Fibroblast of skin of right biceps (primary cell): ENCODE measurements at places on chromosomes 5 and 9.
A peak's percentile ranks its signal among the peaks of the same experiment; 100 is the strongest.

DNA sequence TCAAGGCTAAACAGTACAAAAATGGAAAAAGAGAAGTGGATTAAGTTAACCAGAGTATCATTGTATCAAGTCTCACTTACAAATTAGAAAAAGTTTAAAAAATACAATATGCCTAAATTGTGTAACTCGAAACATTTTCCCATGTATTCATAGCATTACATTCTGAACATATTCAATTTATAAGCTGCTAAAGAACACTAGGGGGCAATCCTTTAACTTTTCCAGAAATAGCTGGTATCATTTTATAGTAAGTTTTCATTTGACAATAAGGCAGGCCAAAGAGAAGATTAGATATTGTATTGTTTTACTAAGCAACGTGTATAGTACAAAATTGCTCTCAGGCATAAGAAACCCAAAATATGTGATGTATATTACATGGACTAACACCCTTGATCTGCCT, 234.6 kb downstream of the ADGRV1 start:
- no peak for DNase-seq

GRCh38 chr5:144390133-144390532, 219.5 kb downstream of the KCTD16 start:
- no peak for DNase-seq

DNA sequence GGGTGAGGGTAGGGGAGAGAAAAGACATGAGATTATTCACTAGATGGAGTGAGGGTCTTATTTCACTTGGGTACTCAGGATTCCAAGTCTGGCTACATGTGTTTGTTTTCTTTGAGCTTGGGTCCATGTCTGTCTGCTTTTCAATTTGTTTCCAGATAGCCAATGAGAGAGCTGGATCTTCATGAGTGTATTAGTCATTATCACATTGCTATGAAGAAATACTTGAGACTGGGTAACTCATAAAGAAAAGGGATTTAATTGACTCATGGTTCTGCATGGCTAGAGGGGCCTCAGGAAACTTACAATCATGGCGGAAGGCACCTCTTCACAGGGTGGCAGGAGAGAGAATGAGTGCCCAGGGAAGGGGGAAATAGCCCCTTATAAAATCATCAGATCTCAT, 196.8 kb upstream of the TRIM32 start:
- peak; percentile 38 for DNase-seq

GRCh38 chr5:146753641-146754040, 124.9 kb downstream of the PPP2R2B start:
- no peak for DNase-seq

- DNase-seq, result peak; percentile 84
Observed at GRCh38 chr5:41763081-41763480, 107.1 kb downstream of the OXCT1 start.

DNA sequence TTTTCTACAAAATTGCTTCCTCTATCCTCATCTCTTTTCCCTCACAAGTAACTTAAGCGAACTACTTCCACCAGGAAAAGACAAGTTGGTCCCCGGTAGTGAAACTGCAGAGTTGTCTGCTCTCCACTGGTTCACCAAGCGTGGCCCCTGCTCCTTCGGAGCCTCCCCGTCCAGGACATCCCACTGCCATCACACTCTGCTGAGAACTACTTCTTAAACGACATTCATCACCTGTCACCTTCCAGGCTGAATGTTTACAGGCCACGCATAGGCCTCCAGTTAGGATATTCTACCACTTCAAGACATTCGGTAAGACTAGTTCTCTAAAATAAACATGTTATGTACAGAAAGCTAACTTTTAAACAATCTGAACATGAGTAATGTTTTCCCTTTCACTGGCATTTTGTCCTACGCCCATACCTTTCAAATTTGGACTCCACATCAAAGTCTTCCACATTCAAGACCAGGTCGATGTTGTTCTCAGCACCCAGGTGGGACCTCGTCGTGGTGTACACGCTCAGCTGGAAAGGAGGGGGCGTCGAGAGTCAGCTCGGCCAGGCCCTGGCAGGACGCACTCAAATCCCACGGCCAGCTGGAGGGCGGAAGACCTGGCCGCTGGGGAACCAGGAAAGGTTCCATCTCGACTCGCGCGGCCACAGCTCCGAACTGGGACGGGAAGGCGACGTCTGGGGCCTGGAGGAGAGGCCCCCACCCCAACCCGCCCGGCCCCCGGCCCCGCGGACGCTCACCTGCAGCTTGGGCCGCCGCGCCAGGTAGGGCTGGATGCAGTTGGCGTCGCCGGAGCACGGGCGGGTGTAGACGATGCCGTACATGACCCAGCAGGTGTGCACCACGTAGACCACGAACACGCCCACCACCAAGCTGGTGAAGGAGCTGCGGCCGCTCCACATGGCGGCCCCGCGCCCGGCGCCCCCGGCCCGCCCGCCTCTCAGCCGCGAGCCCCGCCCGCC, 683 bp downstream of the CLPTM1L start:
- DNase-seq, result no peak

GRCh38 chr9:29968831-29969230, 2395.6 kb upstream of the C9orf72 start:
- DNase-seq, result no peak

- peak; percentile 52 for DNase-seq
Observed at GRCh38 chr5:91170266-91170665, 212.9 kb downstream of the ARRDC3 start.

DNA sequence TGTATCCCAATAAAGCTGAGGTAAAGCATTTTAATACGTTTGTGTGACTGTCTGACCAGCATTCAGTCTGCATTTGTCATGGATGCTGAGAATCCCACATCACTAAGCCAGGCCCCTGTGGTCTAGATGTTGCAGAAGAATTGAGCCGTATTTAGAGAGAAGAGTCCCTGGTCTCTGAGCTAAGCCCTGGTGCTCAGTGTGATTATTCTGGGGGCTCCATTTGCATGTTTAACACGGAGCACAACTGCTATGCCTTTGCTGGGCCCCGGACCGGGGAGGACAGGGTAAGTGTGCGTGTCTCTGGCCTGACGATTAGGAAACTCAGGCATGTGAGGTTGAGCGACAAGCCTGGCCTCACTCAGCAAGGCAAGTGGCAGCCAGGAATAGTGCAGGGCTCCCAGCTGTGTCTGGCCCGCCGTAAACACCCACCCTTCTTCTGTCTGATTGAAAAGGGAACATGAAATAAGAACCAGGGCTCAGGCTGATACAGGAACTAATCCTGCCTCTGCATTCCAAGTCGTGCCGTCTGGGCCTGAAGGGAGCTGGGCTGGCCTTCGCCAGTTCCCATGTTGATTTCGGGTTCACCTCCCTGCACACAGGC, 22.3 kb downstream of the FAM78A start:
- peak; percentile 71 for DNase-seq

GRCh38 chr5:172868436-172868923, 34.4 kb downstream of the ERGIC1 start:
- DNase-seq, result peak; percentile 90

- DNase-seq, result no peak
Observed at GRCh38 chr5:105659396-105659795, 2011.3 kb downstream of the EFNA5 start.
